ENCODE measurements at places on chromosomes 7 and 10. TPM values are rescaled to one million over a fixed set of nuclear protein-coding genes. Genes with fewer than 3 reads are reported as not detected.

MINDY3 gene
- total RNA-seq = 16.8 TPM

GBX1 gene
- total RNA-seq = not detected

DNAJC12 gene
- 60.5 TPM for total RNA-seq

C7orf57 gene
- total RNA-seq = 0.20 TPM

PTPRN2 gene
- total RNA-seq = 0.77 TPM

GNG11 gene
- total RNA-seq = 39.8 TPM

KIAA1217 gene
- total RNA-seq = 1.9 TPM

STEAP1 gene
- 13.6 TPM for total RNA-seq

LRRD1 gene
- not detected for total RNA-seq

NAT16 gene
- 0.29 TPM for total RNA-seq

EBLN1 gene
- total RNA-seq = not detected

GFRA1 gene
- 7.4 TPM for total RNA-seq

OR2A7 gene
- not detected for total RNA-seq

C7orf33 gene
- not detected for total RNA-seq

BMPR1A gene
- total RNA-seq = 16.8 TPM

FMC1 gene
- 33.4 TPM for total RNA-seq

MYPN gene
- 2.3 TPM for total RNA-seq

SEMA3C gene
- 63.0 TPM for total RNA-seq

SYT15B gene
- 5.2 TPM for total RNA-seq

PLCE1 gene
- 7.8 TPM for total RNA-seq

RSPH10B2 gene
- total RNA-seq = not detected

TMEM26 gene
- total RNA-seq = not detected

NMT2 gene
- 23.4 TPM for total RNA-seq

TEX36 gene
- not detected for total RNA-seq

MYL10 gene
- not detected for total RNA-seq

GLUD1 gene
- total RNA-seq = 97.6 TPM

TMEM176B gene
- not detected for total RNA-seq

ZNF804B gene
- not detected for total RNA-seq

SPDYE6 gene
- total RNA-seq = not detected

ARL5B gene
- 2.6 TPM for total RNA-seq

TRIM50 gene
- not detected for total RNA-seq

PCGF6 gene
- total RNA-seq = 8.0 TPM

TRIP6 gene
- 58.6 TPM for total RNA-seq

SPDYE5 gene
- not detected for total RNA-seq

AKAP9 gene
- 16.6 TPM for total RNA-seq

FXYD4 gene
- not detected for total RNA-seq

Data from A549 treated with ZK216348 at 1 μM for 4 hours (cell line).